ENCODE measurements at places on chromosomes 5 and 9.

- no peak for DNase-seq
These were observed 66.2 kb upstream of the CLINT1 start for GRCh38 chr5:157924931-157925729.

GRCh38 chr5:147898875-147899401, 7.4 kb downstream of the C5orf46 start:
- DNase-seq = peak; percentile 1

DNA sequence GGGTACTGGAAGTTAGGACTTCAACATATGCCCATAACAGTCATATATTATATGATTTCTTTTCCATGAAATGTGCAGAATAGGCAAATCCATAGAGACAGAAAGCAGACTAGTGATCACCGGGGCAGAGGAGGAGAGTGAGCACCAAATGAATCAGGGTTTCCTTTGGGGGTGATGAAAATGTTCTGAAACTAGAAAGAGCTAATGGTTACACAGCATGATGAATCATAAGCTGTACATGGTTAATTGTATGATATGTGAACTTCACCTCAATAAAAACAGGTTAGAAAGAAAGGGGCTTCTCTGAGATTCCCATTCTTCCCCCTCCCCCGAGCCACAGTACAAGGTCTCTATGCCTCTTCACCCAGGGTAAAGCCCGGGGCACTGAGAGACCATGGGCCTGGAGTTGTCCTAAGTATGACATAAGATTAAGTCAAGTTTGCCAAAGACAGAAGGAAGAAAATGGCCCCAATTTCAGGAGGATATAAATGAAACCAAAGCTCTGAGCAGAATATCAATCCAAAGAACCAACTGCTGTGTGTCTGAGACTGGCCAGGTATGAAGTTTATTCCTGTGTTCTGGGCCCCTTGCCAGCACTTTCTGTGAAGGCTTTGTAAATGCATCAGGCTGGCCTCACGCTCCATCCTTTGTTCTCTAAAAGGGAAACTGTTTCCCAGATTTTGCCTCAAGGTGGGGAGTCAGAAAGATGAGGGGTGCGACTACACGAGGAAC, 243.8 kb downstream of the CDK5RAP2 start:
- no peak for DNase-seq

- DNase-seq = peak; percentile 27
These were observed 175.7 kb downstream of the MELK start for GRCh38 chr9:36748322-36748899.

- no peak for DNase-seq
These were observed 99.4 kb downstream of the CSNK1G3 start for GRCh38 chr5:123611406-123611709.

Data from AG10803 (cell line).